Osteocyte (in vitro differentiated cells): ENCODE measurements at places on chromosomes 16 and 17. TPM values are rescaled to one million over a fixed set of nuclear protein-coding genes. Genes with fewer than 3 reads are reported as not detected.

The TRPV2 gene
- 1.3 and 1.9 TPM in 2 replicates for total RNA-seq

The ASPSCR1 gene
- total RNA-seq = 45.9 and 47.1 TPM in 2 replicates

The RAB26 gene
- total RNA-seq = 2.0 and 3.4 TPM in 2 replicates

GRCh38 chr16:55506083-55506482 is 2.8 kb upstream of the LPCAT2 start:
- DNase-seq = no peak

GRCh38 chr16:459761-460160 is 34.3 kb downstream of the RAB11FIP3 start:
- no peak for DNase-seq

GRCh38 chr17:68567035-68567434 is 34.1 kb downstream of the FAM20A start:
- DNase-seq = no peak

DNA sequence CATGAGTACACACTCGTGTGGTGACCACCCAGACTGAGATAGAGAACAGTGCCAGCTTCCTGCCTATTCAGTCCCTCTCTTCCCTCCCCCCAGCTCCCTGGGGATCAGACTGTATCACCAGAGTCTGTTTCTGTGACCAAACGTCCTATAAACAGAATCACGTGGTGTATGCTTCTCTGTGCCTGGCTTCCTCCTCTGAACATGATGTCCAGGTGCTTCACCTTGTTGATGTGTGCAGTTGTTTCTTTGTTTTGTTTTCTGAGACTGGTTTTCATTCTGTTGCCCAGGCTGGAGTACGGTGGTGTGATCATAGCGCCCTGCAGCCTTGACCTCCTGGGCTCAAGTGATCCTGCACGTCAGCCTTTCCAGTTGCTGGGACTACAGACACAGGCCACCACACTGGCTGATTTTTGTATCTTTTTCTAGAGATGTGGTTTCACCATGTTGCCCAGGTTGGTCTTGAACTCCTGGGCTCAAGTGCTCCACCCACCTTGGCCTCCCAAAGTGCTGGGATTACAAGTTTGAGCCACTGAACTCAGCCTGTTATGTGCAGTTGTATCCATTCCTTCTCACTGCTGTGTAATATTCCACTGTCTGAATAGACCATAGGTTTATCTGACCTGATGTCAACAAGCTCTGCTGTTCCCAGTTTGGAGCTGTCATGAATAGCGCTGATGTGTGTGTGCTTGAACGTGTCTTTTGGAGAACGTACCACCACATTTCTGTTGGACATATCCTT is 28.9 kb upstream of the PRM1 start:
- no peak for DNase-seq

GRCh38 chr17:79808763-79809529 is 12.1 kb upstream of the CBX8 start:
- no peak for DNase-seq

DNA sequence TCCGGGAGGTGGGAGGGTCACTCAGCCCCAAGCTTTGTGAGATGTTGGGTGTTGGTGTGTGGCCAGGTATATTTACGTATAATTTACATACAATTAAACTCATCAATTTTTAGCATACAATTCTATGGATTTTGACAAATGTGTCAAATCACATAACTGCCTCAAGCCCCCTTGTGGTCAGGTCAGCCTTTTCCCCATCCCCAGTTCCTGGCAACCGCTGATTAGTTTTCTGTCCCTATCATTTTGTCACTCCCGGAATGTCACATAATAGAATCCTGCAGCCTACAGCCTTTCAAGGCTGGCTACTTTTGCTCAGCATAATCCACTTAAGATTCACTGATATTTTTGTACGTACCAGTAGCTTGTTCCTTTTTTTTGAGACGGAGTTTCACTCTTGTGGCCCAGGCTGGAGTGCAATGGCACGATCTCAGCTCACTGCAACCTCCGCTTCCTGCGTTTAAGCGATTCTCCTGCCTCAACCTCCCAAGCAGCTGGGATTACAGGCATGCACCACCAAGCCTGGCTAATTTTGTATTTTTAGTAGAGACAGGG is 19.3 kb upstream of the RAI1 start:
- DNase-seq = no peak

DNA sequence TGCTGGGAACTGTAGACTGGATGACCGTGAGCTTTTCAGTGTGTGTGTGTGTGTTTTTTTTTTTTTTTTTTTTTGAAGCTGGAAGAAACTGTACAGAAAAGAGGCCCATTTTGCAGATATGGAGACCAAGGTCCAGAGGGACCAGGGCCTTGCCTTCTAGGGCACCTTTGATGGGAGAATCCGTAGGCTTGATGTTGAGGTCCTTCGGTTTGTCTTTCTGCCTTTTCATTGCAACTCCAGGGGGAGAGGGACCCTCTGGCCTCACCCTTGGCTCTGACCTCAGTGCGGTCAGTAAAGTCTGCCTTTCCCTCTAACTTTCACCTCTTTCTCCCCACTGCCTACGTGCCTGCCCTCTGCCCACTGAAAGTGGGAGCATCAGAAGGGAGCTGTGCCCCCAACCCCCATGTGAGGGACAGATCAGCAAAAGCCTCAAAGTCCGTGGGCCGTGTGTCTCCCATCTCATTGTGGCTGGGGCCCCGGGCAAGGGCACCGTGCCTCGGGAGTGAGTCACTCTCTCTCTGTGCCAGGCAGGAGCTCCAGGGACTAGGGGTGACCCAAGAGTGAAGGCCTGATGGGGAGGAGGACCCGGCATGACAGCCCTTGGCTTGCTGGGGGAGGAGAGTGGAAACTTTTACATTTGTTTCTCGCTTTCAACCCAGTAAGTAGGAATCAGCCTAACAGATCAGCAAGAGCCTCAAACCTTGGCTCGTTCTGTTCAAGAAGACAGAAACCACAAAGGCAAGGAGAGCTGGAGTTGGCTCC is 123.6 kb downstream of the CMIP start:
- DNase-seq = peak; percentile 88

- DNase-seq = no peak
Measured at GRCh38 chr16:21083729-21084268, 66.8 kb downstream of the DNAH3 start.

GRCh38 chr17:78125976-78126894 is 2.3 kb downstream of the TMC6 start:
- DNase-seq = no peak

DNA sequence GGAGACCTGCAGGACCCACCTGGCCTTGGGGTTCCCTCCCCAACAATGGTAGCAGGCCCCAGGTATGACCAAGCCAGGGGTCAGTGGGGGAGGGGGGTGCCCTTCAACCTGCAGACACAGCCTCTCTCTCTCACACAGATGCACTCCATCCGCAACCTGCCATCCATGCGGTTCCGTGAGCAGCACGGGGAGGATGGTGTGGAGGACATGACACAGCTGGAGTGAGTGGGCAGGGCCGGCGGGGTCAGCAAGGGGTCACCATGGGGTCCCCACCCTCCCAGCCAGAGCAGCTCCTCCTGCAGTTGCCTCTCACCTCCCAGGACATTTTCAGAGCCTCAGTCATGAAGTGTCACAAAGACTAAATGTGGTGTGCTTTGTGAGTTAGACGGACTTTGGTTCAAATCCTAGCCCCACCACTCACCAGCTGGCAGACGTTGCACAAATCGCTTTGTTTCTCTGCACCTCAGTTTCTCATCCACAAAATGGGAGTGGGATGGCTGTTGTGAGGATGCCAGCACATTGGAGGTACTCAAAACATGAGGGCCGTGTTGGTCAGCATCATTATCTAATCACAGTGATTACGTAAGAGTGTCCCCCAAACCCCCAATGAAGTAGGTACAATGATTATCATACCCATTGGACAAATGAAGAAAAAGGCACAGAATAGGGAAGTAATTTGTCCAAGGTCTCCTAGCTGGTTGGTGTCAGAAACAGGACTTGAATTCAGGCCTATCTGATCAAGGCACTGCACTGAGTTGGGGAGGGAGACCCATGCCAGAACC is 16.0 kb downstream of the MYO15A start:
- no peak for DNase-seq

DNA sequence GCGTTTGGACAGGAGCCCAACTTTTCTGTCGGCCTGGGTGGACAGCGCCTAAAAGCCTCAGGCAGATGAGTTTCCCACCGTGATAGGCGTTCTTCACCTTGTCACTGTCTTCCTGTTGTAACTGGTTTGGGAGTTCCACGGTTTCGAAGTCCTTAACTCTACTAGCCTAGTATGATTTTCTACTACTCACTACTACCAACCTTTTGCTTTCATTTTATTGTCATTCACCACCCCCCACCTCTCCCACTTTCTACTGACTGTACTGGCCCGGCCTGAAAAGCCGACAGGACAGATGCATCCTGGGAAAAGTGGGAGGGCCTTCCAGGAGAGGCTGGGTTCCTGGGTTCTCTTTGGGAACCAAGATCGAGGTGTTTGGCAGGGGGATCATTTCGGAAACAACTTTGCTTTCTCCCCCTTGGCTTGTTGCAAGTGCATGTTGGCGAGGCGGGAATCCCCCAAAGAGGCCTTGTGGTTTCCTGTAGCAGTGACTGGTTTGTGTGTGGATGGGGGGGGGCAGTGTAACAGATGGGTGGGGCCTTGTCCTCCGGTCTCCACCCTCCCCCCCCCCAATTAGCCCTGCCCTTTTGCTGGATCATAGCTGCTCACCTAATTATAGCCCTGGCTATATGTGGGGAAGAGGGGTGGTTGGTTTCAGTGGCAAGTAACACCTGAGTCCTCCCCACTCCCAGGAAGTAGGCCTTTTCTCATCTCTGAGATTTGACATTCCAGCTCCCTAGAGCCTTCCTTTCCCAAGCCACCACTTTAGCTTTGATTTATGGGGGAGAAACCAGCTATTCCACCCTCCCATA is 1.4 kb downstream of the EIF5A start:
- no peak for DNase-seq

GRCh38 chr17:40536295-40537171 is 28.7 kb downstream of the CCR7 start:
- no peak for DNase-seq
